ENCODE measurements at places on chromosomes 5 and 9. TPM values are rescaled to one million over a fixed set of nuclear protein-coding genes. Genes with fewer than 3 reads are reported as not detected.

DNA sequence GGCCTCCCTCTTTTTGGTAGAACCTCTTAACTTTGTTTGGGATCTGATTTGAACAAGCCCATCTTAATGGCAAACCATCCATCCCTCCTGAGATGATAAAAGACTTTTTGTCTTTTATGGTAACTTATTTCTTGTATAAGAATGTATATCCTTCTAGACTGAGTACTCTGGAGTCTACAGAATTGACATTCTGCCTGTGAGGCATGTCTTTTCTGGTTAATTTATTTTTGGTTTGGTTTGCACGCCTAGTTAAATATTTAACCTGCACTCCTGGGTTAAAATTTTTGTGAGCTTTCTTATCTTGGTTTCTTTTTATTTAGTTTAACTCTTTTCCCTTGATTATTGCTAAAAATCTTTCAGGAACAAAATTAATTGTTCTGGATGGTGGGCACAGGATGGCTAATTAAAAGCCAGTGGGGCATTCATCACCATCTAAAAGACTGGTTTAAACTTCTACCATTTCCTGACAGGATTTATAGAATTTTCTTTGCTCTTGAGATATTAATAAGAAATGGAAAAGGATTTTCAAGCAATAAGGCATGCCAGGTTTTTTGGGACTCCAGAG lies 50.3 kb downstream of the PHAX start:
- H3K27me3 ChIP-seq, result peaks cover 10% of the 10 kb centered on the region
- H3K4me3 ChIP-seq, result no peak overlapping the region
- no peak for DNase-seq

SPINK7 gene
- total RNA-seq, result not detected

- no peak for DNase-seq
- peaks cover 44% of the 10 kb centered on the region for H3K4me1 ChIP-seq
- H3K27me3 ChIP-seq, result no peaks in the 10 kb centered on the region
- peak overlapping the region; percentile 97 for H3K4me3 ChIP-seq
- peak overlapping the region; percentile 91 for H3K27ac ChIP-seq
These were observed 2.6 kb downstream of the HNRNPH1 start for GRCh38 chr5:179620703-179621350.

DNA sequence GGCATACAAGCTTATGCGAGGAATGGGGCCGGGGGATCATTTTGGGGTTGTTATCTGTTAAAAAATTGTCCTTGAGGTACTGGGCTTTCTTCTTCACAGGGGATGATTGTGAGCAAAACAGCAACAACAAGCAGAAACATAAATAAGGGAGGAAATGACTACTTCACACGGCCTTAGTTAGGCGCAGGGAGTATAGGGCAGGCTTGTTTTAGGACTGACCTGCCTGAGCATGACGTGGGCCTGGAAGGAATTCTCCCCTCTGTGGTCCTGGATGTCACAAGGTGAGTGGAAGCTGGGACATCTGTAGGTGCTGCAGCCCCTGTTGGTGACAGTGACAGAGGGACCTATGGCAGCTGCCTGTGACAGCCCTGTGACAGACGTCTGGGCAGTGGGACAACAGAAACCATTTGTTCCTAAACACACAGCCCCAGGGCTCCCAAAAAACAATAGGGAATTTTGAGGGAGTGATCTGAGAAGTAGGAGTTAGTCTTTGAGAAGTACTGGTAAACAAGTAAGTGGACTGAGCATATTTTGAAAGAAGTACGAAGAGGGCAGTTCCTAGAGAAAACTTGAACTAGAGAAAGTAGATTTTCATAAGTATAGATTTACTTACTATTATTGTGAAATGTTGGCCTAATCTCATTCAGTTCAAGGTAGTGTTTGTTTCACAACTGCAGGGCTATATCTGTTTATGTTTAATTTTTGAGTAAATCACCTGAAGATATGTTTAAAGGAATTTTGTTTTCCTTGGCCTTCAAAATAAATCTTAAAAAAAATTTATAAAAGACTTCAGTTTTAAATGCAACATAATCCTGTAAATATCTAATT lies 113.1 kb downstream of the KDM4C start:
- H3K4me3 ChIP-seq, result no peak overlapping the region
- no peaks in the 10 kb centered on the region for H3K27me3 ChIP-seq
- no peak for DNase-seq
- no peak overlapping the region for H3K27ac ChIP-seq
- H3K4me1 ChIP-seq, result peaks cover 92% of the 10 kb centered on the region
- peaks cover 6% of the 10 kb centered on the region for H3K36me3 ChIP-seq

DNA sequence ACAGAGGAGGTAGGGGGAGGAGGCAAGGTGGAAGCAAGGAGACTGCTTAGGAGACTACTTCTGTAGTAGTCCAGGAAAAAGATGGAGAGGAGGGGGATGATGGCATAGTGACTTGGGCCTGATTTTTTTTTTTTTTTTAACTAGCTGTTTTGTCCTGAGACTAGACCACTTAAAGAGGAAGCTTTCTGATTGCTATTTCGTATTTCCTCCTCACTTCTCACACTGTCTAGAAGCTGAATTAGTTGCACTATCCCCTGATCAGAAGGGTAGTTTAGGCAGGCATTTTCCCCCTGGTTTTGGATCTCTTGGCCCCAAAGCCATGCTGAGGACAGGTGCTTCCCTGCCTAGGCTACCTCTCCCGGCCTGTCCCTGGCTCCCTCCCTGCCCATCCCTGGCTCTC lies 14.9 kb downstream of the LARP1 start:
- peaks cover 92% of the 10 kb centered on the region for H3K4me1 ChIP-seq
- peak overlapping the region; percentile 77 for H3K27ac ChIP-seq
- peak overlapping the region; percentile 12 for H3K4me3 ChIP-seq
- H3K36me3 ChIP-seq, result peaks cover 23% of the 10 kb centered on the region
- no peak for DNase-seq

GRCh38 chr9:73064315-73064714 lies 87.3 kb upstream of the ANXA1 start:
- DNase-seq, result no peak
- H3K27me3 ChIP-seq, result peaks cover 8% of the 10 kb centered on the region
- no peak overlapping the region for H3K4me3 ChIP-seq
- H3K27ac ChIP-seq, result no peak overlapping the region
- H3K4me1 ChIP-seq, result no peaks in the 10 kb centered on the region
- no peaks in the 10 kb centered on the region for H3K36me3 ChIP-seq

LECT2 gene
- total RNA-seq, result not detected

DNA sequence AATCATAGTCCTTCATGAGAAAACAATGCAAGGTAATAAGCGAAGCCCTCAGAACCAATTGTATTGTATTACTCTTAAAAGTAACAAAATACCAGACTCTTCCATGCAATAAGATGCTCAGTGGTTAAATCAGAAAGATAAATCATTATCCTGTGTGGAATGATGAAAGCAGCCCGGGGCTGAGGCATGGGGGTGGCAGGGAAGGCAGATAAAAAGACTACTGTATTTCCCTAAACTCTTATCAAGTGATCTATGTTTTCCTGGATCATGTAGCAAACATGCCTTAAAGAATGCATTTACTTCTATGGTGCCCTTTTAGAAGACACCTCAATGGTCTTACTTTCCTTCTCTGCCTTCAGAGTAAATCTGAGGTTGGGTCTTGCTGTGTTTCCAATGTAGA lies 105.6 kb upstream of the DAPK1 start:
- no peak for DNase-seq
- no peaks in the 10 kb centered on the region for H3K36me3 ChIP-seq
- no peak overlapping the region for H3K27ac ChIP-seq

- peak overlapping the region; percentile 18 for H3K4me3 ChIP-seq
- no peaks in the 10 kb centered on the region for H3K27me3 ChIP-seq
- peak overlapping the region; percentile 58 for H3K27ac ChIP-seq
- H3K36me3 ChIP-seq, result no peaks in the 10 kb centered on the region
- DNase-seq, result no peak
These were observed 107.8 kb downstream of the NR6A1 start for GRCh38 chr9:124663046-124663961.

DNA sequence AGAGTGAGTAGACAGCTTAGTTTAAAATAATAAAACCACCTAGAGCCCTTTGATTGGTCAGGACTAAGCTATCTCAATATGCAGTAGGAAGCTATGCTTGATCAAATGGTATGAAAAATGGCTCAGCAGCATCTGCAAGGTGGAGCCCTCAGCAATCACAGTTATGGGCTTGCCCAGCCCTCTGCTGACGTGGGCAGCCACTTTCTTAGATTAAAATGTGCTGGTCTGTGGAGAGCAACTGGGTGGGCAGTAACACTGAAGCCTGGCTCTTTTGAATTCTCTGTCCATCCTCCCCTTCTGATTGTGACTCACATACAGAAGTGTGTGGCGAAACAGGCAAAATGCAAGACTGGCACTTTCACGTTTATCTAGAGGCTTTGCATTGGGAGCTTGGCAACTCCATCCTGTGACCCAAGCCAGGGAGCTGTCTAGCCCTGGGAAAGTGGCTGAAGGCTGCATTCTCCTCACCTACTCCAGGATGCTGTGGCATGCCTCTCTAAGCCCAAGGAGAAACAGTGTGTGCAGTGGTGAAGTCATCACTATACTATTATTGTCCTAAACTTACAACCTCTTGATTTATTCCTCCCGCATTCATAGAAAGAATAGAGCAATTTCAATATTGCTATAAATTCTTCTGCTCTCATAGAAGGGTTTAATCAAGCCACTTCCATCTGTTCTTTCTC lies 61.1 kb downstream of the MED10 start:
- peaks cover 7% of the 10 kb centered on the region for H3K27me3 ChIP-seq
- H3K36me3 ChIP-seq, result peaks cover 7% of the 10 kb centered on the region
- H3K4me1 ChIP-seq, result no peaks in the 10 kb centered on the region

DNA sequence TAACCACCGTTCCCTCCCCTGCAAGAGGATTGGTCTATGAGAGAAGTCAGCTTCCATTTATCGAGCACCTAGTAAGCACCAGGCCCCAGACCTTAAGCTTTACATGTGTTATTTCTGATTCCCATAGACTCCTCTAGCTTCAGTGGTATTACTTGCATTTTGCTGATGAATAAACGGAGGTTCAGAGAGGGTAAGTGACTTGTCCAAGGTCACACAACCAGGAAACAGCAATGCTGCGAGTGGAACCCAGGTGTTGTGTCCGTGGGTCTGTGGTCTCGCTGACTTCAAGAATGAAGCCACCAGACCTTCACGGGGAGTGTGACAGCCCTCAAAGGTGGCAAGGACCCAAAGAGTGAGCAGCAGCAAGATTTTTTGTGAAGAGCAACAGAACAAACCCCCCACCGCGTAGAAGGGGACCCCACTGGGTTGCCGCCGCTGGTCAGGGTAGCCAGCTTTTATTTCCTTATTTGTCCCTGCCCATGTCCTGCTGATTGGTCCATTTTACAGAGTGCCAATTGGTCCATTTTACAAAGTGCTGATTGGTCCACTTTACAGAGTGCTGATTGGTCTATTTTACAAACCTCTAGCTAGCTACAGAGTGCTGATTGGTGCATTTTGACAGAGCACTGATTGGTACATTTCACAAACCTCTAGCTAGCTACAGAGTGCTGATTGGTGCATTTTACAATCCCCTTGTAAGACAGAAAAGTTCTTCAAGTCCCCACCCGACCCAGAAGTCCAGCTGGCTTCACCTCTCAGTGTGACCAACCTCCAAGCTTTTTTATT lies 29.1 kb upstream of the KCNIP1 start:
- H3K4me3 ChIP-seq, result no peak overlapping the region
- no peak for DNase-seq
- H3K27ac ChIP-seq, result no peak overlapping the region
